ENCODE measurements at places on chromosomes 16 and 17.

GRCh38 chr17:41439375-41439774 lies 1.4 kb downstream of the KRT38 start:
- no peak for DNase-seq
- H3K27ac ChIP-seq: no peak overlapping the region
- H3K4me1 ChIP-seq: no peaks in the 10 kb centered on the region
- H3K27me3 ChIP-seq: no peaks in the 10 kb centered on the region

- peak; percentile 20 for DNase-seq
- no peaks in the 10 kb centered on the region for H3K36me3 ChIP-seq
- peaks cover 7% of the 10 kb centered on the region for H3K4me1 ChIP-seq
- peak overlapping the region; percentile 95 for H3K27ac ChIP-seq
Observed at GRCh38 chr17:7845359-7846062, 9.4 kb upstream of the TMEM88 start.

GRCh38 chr17:41417576-41418015 lies 6.8 kb downstream of the KRT37 start:
- H3K36me3 ChIP-seq: no peaks in the 10 kb centered on the region
- no peak for DNase-seq
- no peak overlapping the region for H3K4me3 ChIP-seq
- no peak overlapping the region for H3K27ac ChIP-seq
- H3K27me3 ChIP-seq: no peaks in the 10 kb centered on the region

GRCh38 chr16:87675111-87675719 lies 72.9 kb downstream of the JPH3 start:
- no peaks in the 10 kb centered on the region for H3K36me3 ChIP-seq
- DNase-seq: no peak
- no peaks in the 10 kb centered on the region for H3K27me3 ChIP-seq

- no peaks in the 10 kb centered on the region for H3K36me3 ChIP-seq
- no peaks in the 10 kb centered on the region for H3K4me1 ChIP-seq
- H3K4me3 ChIP-seq: no peak overlapping the region
- H3K27me3 ChIP-seq: no peaks in the 10 kb centered on the region
- DNase-seq: no peak
Observed at GRCh38 chr16:56793492-56793891, 63.6 kb downstream of the NUP93 start.

DNA sequence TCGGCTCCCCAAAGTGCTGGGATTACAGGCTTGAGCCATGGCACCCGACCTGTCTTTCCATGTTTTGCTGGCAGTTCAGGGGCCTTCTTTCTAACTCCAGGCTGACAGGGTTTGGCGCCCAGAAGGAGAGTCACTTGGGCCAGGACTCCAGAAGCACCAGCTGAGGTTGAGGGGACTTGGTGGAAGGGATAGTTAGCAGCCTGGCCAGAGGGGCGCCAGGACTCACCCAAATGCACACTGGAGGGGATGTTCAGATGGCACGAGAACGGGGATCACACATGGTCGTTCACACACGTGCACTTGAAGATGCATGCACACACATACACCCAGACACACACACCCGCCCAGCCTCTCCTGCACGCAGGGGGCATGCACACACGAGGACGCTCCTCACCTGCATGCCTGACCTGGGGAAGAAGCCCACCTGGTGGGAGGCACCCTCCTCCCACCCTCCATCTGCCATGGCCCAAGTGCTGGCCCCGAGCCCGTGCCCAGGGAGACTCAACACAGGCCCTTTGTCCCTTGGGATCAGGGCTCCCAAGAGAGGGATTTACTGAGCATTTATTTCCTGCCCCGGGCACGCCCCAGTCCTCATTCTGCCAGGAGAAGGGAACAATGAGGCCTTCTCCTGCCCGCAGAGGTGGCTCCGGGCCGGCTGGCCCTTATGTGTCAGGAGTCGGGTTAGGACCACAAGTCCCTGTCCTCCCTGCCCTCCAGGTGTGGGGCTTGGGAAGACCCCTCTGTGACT lies 2.3 kb upstream of the PRSS21 start:
- H3K27ac ChIP-seq: no peak overlapping the region
- no peaks in the 10 kb centered on the region for H3K36me3 ChIP-seq
- no peaks in the 10 kb centered on the region for H3K4me1 ChIP-seq
- DNase-seq: no peak

DNA sequence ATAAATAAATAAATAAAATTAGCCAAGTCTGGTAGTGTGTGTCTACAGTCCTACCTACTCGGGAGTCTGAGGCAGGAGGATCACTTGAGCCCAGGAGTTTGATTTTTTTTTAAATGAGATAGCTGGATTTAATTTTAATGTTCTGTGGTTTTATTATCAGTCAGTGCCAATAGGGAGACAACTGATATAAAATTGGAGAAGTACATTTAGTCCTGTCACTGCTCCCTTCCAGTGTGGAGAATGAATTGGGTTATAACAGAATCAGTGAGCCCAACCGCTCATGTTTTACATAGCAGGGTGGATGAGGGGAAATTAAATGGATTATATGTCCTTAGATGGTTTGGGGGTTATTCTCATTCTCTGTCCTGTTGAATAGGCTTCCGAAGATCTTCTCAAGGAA lies 6.2 kb downstream of the NME1 start:
- DNase-seq: no peak
- no peaks in the 10 kb centered on the region for H3K27me3 ChIP-seq
- no peak overlapping the region for H3K27ac ChIP-seq

GRCh38 chr16:585351-585750 lies 4.5 kb upstream of the RAB40C start:
- H3K4me3 ChIP-seq: no peak overlapping the region
- H3K27ac ChIP-seq: no peak overlapping the region
- no peaks in the 10 kb centered on the region for H3K36me3 ChIP-seq

DNA sequence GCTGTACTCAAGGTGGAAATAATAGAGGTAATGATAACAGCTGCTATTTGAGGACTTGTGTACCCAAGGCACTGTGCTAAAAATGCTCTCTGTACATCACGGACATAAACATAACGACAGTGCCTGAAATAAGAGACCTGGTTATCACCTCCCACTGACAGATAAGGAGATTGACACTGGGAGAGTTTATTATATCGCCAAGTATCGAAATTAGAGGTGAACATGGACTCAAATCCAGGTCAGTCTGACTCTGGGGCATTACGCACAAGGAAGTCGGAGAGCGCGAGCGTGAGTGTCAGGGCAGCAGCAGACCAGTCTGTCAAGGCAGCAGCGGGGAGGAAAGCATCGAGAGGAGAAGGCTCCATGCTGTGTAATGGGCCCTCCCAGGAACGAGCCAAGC lies 57.1 kb downstream of the GOSR1 start:
- H3K27me3 ChIP-seq: no peaks in the 10 kb centered on the region
- no peak for DNase-seq
- no peaks in the 10 kb centered on the region for H3K36me3 ChIP-seq
- no peak overlapping the region for H3K27ac ChIP-seq

- no peak for DNase-seq
- no peak overlapping the region for H3K4me3 ChIP-seq
- H3K4me1 ChIP-seq: no peaks in the 10 kb centered on the region
- H3K36me3 ChIP-seq: no peaks in the 10 kb centered on the region
- no peaks in the 10 kb centered on the region for H3K27me3 ChIP-seq
Observed at GRCh38 chr17:36972186-36972700, 23.5 kb downstream of the AATF start.

DNA sequence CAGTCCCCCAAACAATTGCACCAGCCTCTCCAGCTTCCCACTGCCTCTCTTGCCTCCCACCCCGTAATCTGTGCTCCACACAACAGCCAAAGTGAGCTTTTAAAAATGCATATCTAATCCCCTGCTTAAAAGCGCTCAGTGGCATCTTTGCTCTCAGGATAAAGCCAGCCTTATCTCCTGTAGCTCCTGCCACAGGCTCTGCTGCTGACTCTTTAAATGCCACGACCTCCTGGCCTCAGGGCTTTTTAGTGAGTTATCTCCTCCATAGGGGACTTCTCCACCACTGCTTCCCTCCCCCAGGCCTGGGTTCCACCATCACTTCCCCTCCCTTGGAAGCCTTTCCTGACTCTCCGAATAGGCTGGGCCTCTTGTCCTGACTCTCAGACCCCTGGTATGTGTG lies 98.6 kb downstream of the GNAO1 start:
- DNase-seq: no peak
- no peak overlapping the region for H3K27ac ChIP-seq
- no peaks in the 10 kb centered on the region for H3K36me3 ChIP-seq
- no peaks in the 10 kb centered on the region for H3K4me1 ChIP-seq
- no peaks in the 10 kb centered on the region for H3K27me3 ChIP-seq
- no peak overlapping the region for H3K4me3 ChIP-seq

DNA sequence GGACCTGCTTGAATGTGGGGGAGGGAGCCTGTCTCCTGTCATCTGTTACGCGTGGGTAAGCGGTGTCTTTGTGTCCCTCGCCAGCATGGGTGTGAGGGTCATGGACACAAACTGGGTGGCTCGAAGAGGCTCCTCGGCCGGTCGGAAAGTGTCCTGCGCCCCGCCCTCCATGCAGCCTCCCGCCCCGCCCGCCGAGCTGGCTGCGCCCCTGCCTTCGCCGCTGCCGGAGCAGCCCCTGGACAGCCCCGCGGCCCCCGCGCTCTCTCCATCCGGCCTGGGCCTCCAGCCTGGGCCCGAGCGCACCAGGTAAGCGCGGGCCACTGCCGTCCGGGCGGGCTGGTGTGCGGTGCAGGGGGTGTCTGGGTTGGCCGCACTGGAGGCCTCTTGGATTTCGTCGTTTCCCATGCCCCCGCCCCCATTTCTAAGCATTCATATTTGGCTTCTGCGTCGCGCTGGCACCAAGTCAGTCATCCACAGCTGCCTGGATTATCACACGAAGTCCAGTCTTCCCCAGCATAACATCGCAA lies 43.8 kb downstream of the ELAC2 start:
- H3K36me3 ChIP-seq: no peaks in the 10 kb centered on the region
- no peaks in the 10 kb centered on the region for H3K27me3 ChIP-seq
- peak overlapping the region; percentile 28 for H3K4me3 ChIP-seq
- DNase-seq: no peak
- no peak overlapping the region for H3K27ac ChIP-seq

- no peaks in the 10 kb centered on the region for H3K36me3 ChIP-seq
- H3K27ac ChIP-seq: no peak overlapping the region
- H3K4me3 ChIP-seq: no peak overlapping the region
- H3K4me1 ChIP-seq: no peaks in the 10 kb centered on the region
Observed at GRCh38 chr17:9850151-9850550, 24.4 kb downstream of the GLP2R start.

GRCh38 chr17:80146121-80147034 lies 550 bp downstream of the EIF4A3 start:
- H3K4me1 ChIP-seq: no peaks in the 10 kb centered on the region
- H3K4me3 ChIP-seq: peak overlapping the region; percentile 94

- no peak overlapping the region for H3K4me3 ChIP-seq
- no peaks in the 10 kb centered on the region for H3K27me3 ChIP-seq
- H3K36me3 ChIP-seq: no peaks in the 10 kb centered on the region
- no peak overlapping the region for H3K27ac ChIP-seq
- DNase-seq: no peak
Observed at GRCh38 chr16:46801428-46802049, 29.4 kb downstream of the C16orf87 start.

DNA sequence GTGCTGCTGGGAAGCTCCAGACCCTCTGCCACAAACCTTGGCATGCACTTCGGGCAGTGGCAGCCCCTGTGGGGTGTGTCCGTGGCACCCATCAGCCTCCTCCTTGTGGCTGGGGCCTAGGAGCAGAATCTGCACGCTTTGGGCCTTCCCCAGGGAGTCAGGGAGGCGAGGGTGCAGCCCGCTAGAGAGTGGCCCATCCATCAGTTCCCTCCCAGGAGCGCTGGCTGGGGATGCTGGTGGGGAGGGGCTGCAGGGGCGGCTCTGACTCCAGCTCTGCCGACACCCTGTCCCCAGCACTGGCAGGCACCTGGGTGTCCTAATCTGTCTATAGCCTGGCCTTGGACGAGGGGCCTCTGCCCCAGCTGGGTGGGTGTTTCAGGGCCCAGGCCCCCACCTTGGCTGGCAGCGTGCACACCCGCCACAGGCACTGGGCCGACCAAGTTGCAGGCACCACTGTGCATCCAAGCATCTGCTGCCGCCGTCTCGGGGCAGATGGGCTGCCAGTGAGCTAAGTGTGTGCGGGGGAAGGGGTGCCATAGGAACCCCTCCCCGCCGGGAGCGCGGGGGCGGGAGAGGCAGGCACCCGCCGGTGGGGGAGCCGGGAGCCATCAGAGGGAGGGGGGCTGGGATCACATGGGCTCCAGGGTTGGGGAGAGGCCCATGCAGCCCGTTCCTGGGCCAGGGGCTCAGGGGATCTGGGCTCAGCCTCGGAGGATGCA lies 30.2 kb downstream of the ENDOV start:
- no peaks in the 10 kb centered on the region for H3K36me3 ChIP-seq
- no peaks in the 10 kb centered on the region for H3K4me1 ChIP-seq
- no peaks in the 10 kb centered on the region for H3K27me3 ChIP-seq

GRCh38 chr16:88669980-88670379 lies 7.1 kb upstream of the MVD start:
- no peak overlapping the region for H3K27ac ChIP-seq
- no peaks in the 10 kb centered on the region for H3K36me3 ChIP-seq
- no peaks in the 10 kb centered on the region for H3K4me1 ChIP-seq
- DNase-seq: no peak

DNA sequence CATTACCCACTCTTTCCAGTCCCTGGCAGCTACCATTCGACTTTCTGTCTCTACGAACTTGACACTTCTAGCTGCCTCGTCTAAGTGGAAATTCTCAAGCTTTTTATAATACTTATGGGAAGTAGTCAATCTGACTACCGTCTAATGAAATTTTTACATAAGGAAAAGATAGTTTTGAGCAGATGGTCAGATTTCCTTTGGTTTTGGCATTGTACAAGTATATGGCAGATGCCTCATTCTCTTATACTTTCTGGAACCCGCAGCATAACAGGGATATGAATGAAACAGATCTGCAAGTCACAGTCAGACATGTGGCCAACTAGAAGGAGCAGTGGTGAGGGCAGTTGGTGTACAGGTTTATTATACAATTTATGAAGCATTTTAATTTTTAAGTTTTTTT lies 146.0 kb downstream of the PITPNC1 start:
- H3K36me3 ChIP-seq: no peaks in the 10 kb centered on the region
- DNase-seq: no peak
- H3K4me1 ChIP-seq: no peaks in the 10 kb centered on the region
- no peaks in the 10 kb centered on the region for H3K27me3 ChIP-seq
- no peak overlapping the region for H3K27ac ChIP-seq

DNA sequence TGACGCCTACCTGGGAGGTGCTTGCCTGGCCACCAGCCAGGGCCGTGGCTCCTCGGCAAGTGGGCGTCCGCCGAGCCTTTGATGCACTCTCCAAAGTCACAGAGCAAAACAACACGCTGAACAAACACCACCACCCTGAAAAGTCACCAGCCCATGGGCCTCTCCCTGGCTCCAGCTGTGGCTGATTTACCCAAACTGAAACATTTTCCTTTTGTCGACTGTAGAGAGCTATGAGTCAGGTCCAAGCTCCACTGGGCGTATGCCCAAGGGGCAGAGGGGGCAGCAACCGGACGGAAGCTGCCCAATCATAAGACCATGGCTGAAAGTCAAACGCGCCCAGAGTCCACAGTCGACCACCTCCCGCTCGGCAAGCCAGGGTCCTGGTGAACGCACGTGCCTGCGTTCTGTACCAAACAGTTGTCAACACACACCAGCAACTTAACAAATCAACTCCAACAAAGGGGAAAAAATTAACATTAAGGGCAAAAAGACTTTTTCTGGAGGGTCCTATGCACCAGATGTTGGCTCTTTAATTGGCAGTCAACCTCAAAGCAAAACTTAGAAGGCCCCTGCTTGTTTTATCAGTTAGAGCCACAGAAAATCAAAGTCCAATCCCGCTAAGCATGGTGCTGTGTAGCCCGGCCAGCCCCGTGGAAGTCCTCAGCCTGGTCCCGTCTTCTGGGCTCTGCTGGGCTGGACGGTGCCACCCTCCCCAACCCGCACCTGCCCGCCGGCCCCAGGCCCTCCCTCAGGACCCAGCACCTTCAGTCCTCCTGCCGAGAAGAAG lies 47.3 kb downstream of the TBC1D16 start:
- DNase-seq: peak; percentile 64
- H3K27ac ChIP-seq: peak overlapping the region; percentile 71
- H3K4me3 ChIP-seq: no peak overlapping the region
- peaks cover 26% of the 10 kb centered on the region for H3K4me1 ChIP-seq
